HepG2 (cell line): ENCODE measurements at places on chromosomes 7 and 10.

GRCh38 chr7:46669028-46669427, 748.0 kb upstream of the IGFBP3 start:
- no peak for DNase-seq

DNA sequence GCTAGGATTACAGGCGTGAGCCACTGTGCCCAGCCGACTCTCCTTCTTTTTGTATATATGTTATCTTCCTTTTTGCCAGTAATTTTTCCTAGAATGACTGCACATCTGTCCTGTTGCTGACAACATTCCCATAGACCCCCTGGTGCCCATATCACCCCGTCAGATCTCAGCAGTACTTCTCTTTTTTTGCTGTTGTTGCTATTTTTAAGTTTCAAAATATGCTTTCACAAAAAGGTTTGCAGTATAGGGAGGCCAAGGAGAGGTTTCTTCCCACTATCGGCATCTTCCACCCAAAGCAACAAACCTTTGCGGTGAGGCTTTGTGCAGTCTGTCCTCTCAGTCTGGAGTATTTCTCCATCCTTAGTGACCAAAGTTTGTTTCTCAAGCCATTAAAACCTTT, 23.1 kb downstream of the PIK3CG start:
- DNase-seq, result no peak

DNA sequence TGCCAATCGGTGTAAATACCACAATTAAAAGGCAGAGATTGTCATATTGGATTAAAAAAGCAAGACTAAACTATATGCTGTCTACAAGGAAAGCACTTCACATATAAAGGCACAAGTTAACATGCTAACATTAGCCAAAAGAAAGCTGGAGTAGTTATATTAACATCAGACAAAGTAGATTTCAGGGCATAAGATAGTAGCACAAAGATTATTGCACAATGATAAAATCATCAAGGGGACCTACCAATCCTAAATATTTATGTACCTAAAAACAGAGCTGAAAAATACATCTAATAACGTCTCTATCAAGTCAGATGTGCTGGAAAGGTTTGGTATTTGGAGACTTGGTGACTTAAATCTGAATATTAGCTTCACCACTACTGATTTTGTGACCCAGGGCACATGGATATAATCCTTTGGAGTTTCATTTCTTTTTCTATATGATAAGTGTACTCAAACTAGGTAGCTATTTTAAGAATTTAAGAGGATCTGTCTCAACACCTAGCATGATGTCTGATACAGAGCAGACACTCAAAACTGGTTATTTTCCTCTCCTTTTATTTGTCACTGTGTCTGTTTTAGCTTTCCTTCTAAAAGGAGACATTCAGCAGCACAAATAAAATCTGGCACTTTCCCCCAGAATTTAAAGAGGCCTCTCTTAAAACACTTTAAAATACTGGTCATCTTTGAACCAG, 156.5 kb downstream of the DOCK4 start:
- no peak for DNase-seq

DNA sequence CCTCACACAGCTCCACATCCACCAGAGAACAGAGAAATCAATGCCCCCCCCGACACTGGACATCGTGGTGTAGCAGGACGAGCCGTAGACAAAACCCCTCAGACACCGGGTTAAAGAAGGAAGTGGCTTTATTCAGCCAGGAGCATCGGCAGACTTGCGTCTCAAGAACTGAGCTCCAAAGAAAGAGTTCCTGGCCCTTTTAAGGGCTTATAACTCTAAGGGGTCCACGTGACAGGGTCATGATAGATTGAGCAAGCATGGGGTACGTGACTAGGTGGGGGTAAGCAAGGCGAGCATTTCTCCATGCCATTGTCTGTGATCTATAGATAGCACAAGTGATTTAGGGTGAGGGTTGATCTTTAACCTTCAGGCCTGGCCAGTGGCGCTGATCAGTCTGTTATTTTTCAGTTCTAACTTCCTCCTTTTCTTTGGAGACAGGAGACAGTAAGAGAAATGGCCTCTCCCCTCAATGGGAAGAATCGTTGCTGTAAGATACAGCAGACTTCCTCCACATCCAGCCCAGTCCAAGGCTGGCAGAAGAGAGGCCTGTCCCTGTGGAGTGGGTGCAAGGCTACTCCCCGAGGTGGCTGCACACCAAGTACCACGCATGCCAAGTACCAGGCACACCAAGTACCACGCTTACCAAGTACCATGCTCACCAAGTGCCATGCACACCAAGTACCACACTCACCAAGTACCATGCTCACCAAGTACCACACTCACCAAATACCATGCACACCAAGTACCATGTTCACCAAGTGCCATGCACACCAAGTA, 19.5 kb upstream of the PPP2R2D start:
- DNase-seq, result no peak

DNA sequence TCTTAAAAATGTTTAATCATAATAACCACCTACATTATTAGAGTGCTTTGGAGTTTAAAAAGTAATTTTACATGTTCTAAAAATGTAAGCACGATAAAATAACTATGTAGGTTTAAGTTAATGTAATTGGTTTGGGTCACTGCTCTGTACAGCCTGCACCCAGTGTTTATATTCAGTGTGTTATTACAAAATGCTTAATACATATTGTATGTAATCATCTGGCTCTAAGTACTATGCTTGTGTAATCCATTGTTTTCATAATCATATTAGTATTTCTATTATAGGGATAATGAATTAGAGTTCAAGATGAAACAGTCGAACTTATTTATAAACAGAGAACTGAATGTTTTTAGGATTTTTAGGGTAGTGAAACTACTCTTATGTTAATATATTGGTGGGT, 13.1 kb downstream of the RPA3 start:
- DNase-seq, result no peak

- no peak for DNase-seq
Measured at GRCh38 chr7:155846936-155847335, 34.7 kb upstream of the SHH start.

GRCh38 chr10:57963546-57963945, 304.1 kb downstream of the IPMK start:
- no peak for DNase-seq

DNA sequence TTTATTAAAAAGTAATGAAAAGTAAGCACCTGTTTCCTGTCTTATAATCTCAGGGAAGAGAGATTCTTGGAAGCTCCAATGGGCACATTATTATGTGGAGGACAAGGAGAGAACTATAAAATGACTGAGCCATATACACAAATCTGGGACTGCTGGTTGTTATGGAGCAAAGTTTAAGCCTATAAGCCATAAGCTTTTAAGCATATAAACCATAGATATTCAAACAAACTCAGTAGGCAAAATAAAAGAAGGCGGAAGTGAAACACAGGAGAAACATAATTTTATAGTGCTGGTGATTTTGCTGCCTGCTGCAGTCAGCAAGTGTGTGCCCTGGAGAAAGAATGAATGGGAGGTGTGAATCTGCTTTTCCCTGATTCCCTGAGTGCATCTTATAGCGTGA, 274.4 kb downstream of the KIF20B start:
- no peak for DNase-seq

GRCh38 chr10:75239096-75239790, 3.5 kb upstream of the COMTD1 start:
- no peak for DNase-seq

- no peak for DNase-seq
Measured at GRCh38 chr10:81081887-81082620, 544.4 kb downstream of the SH2D4B start.

DNA sequence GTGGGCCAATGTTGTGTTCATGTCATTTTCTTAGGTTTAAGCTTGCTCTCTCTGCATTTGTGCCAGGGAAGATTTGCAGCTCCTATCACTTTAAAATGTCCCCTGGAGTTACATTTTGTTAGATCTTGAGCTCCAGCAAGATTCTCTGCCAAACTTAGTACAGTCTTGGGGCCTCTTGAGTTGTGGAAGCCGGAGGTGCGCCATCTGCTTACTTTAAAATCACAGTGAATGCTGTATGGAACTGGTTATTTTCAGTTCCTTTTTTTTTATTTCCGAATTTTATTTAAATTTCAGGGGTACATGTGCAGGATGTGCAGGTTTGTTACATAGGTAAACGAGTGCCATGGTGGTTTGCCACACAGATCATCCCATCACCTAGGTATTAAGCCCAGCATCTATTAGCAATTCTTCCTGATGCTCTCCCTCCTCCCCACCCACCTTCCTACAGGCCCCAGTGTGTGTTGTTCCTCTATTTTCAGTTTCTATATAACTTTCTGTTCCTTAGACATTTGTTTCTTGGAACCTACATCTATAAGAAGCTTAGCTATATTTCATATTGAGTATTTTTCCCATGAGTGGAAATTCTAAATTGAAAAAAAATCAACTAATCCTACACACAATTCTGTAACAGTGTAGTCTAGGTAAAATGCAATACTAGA, 114.4 kb upstream of the CREB5 start:
- no peak for DNase-seq

DNA sequence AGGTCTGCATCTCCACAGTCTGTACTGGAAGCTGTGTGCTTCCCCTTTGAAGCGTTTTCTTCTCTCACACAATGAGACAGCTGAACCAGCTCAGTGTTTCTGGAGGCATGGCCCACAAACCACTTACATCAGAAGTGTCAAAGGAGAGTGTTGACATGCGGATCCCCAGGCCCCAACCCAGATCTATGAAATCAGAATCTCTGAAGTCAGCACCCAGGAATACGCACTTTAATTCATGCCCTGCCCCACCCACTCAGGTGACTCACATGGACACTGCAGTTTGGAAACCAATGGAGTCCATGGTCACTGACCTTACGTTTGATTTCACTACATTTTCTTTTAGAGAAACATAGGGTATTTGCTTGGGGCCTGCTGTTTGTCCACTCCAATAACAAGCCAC, 19.0 kb downstream of the TLL2 start:
- no peak for DNase-seq

DNA sequence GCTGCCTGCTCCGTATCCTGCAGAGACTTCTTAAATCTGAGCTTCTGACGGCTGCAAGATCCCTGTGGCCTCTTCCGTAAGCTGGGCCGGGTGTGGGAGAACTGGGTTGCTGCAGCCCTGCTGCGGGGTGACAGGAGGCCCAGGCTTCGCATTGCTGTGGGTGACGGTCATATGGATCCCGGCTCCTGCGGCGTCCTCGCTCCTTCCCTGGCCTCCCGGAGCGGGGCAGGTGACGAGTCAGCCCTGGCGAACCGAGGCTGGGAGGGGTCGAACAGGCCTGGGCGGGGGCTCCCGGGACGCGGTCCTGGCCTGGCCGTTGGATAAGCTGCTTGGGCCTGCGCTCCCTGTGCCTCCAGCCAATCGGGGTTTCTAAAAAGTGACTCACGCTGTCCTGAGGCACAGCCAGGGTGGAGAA, 7.8 kb upstream of the UBE2D1 start:
- DNase-seq, result no peak

DNA sequence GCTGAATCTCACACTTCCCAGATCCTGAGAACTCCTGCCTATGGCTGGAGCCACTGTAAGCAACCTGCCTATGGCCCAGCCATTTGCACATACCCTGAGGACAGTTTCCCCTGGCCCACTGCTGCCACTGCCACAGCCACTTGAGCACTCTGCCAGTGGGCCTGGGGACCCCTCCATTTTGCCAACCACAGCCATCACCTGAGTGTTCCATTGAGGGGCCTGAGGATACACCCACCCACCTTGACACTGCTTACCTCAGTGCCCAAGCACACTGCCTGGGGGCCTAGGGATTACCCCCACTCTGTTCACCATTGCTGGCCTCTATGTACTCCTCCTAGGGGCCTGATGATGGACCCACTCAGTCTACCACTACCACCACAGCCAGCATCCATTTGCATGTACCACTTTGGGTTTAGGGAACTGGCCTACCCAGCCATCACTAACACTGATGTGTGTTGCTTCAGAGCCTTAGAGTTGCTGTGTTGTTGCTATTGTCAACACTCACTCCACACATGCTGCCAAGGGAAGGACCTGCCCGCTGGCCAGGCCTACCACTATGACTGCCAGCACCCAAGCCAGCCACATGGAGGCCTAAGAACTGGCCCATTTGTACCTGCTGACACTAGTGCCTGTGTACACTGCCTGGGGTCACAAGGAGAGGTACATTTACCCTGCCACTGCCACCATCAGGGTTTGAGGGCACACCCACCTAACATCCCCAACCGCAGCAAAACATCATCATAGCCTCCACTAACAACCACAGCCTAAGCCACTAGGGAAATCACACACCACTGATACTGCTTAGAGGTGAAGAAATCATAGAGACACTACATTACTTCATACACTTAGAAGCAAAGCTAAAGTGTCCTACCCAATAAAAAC, 45.9 kb upstream of the ANTXRL start:
- no peak for DNase-seq

DNA sequence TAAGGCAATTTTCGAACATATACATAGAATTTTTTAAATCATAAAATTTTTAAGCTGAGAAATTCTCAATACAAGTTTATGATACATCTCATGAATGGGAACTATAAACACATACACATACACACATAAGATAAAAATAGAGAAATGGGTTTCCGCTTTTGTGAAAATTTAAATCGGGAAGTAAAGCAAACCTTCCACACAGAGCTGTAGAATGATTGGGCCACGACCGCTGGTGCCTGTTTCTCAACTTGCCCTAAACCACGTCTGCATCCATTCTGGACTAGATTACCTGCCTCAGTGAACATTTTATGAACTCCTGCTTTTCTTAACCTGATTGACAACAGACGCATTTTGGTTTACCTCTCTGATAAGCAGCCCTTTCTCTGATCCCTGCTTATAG, 264.4 kb downstream of the SKAP2 start:
- no peak for DNase-seq

DNA sequence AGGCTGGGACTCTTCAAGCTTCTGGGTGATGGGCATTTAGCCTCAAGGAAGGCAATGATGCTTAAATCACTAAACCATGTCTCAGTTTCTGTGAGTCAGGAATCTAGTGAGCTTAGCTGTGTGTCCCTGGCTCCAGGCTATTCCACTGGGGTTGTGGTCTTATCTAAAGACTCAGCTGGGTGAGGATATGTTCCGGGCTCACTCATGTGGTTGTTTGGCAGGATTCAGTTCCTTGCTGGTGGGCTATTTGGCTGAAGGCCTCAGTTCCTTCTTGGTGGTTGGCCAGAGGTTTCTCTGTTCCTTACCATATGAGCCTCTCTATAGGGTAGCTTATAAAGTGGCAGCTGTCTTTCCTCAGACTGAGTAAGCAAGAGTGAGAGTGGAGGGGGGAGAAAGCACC, 12.0 kb downstream of the EVX1 start:
- no peak for DNase-seq

GRCh38 chr7:148700661-148701064, 2.0 kb downstream of the CUL1 start:
- DNase-seq, result no peak
